ENCODE measurements at places on chromosomes 11 and 22. TPM values are rescaled to one million over a fixed set of nuclear protein-coding genes. Genes with fewer than 3 reads are reported as not detected.

OR8D1 gene
- total RNA-seq, result under 0.01 TPM

GP1BB gene
- total RNA-seq, result 6.8 TPM

ATP5MG gene
- 79.9 TPM for total RNA-seq

FBLN1 gene
- total RNA-seq, result 105 TPM

VPS11 gene
- 21.4 TPM for total RNA-seq

OR4C15 gene
- total RNA-seq, result not detected

MRPL23 gene
- 12.0 TPM for total RNA-seq

NCR3LG1 gene
- 0.52 TPM for total RNA-seq

MS4A10 gene
- not detected for total RNA-seq

LZTR1 gene
- total RNA-seq, result 32.4 TPM

MMP13 gene
- not detected for total RNA-seq

DEFB131B gene
- total RNA-seq, result not detected

OR5B21 gene
- not detected for total RNA-seq

ANO1 gene
- total RNA-seq, result 1.6 TPM

TMEM191C gene
- total RNA-seq, result under 0.01 TPM

PGA5 gene
- total RNA-seq, result not detected

LARGE2 gene
- total RNA-seq, result not detected

GGTLC2 gene
- not detected for total RNA-seq

MAP6 gene
- 2.1 TPM for total RNA-seq

TEX54 gene
- total RNA-seq, result not detected

RBM14 gene
- total RNA-seq, result 23.5 TPM
